Right forelimb (tissue), 1 donor: ENCODE measurements at places on chromosomes 7 and 10.
A peak's percentile ranks its signal among the peaks of the same experiment; 100 is the strongest.

GRCh38 chr10:99394761-99395386 lies 35.5 kb downstream of the GOT1 start:
- no peak for DNase-seq

DNA sequence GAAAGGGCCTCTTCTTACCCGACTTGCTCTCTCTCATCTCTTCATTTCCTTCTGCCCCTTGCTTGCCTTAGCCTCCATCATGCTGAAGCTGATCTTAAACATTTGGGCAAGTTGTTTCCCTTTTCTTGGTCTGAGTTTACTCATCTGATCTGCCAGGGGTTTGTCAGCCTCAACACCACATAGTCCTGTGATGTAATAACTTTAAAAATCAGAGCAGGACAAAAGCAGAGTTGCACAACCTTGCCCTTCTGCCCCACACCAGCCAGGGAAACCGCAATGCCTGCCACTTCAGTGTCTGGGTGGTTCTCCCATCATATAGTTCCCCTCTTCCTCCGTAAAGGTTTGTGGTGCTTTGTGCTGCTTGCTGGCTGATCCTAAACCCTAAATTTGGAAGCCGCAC lies 9.9 kb upstream of the LIPM start:
- no peak for DNase-seq

DNA sequence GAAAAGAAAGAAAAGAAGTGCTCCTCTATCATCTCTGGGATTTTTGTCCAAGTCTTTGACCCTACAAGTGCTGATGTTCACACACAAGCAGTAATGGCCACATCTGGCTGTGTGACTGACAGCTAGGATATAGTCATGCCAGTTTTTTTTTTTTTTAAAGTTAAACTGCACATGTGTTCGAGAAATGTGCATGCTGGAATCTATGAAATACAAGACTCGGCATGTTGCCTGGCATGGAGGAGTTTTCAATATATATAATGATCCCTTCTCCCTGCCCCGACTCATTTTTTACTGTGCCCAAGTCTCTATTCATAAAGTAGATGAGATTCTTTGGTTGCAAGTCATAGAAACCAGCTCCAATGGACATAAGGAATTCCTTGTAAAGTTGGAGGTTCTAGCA lies 60.4 kb upstream of the FGFR2 start:
- no peak for DNase-seq

GRCh38 chr7:40859076-40859475 lies 724.3 kb downstream of the SUGCT start:
- no peak for DNase-seq

DNA sequence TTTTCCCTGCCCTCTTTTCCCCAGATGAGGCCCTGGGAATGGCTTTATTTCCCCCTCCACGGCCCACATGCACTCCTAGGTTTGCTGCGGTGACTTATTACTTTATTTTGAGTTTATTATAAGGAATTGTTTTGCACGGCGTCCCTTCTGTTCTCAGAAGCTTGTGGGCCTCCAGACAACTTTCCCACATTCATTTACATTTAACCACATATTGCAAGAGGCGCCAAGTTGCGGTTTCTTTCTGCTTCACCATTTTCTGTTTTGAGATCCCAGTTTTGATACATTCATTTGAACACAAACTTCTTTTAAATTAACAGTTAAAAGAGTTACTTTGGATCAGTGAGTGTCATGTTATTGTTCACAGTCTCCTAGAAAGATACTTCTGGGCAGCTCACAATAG lies 532.5 kb upstream of the MGMT start:
- no peak for DNase-seq

- DNase-seq = peak; percentile 40
Observed at GRCh38 chr10:49165821-49166483, 22.2 kb downstream of the TMEM273 start.

DNA sequence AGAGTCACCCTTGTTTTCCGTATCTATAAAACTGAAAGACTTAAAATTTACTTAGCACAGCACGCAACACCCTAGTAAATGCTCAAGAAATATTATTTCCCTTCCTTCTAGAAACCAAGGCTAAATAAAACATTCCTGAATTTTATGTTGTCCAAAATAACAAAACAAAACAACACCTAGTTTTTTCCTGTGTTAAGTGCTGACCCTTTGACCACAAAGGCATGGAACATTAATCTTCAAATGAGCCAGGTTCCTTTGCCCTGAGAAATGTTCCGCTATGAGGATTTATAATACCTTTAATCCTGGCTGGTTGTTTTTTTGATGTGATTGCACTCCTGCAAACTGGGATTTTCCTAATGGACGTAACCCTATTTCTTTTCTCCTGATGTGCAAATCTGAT lies 29.0 kb upstream of the DGKI start:
- DNase-seq = no peak

DNA sequence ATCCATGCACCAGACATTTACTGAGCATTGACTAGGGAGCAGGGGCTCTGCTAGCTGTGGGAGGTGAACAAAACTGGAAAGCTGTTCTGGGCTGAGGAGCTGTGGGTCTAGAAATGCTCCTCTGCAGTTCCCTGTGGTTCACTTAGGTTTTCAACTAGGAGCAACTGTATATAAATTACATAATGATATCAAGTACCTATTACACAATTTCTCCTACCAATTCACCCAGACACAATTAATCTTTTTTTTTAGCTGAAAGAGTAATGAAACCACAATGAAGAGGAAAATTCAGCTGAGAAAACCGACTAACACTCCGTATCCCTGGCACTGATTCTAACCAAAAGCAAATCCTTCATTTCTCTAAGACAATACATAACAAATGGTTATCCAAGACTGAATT lies 39.4 kb downstream of the COL28A1 start:
- DNase-seq = no peak

DNA sequence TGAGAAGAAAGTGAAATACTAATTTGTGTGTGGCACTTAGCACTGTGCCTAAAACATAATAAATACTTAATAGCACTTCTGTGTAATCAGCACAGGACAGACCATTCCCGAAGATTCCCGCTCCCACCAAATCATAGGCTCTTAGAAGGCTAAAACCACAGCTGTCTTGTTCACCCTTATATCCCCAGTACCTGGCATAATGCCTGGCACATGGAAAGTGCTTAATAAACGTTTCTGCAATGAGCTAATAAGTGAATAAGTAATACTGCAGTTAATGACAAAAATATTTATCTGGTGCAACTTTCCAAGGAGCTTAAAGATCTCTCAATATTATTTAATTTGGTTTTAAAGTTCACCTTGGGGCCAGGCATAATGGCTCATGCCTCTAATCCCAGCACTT lies 43.2 kb downstream of the MTURN start:
- no peak for DNase-seq

DNA sequence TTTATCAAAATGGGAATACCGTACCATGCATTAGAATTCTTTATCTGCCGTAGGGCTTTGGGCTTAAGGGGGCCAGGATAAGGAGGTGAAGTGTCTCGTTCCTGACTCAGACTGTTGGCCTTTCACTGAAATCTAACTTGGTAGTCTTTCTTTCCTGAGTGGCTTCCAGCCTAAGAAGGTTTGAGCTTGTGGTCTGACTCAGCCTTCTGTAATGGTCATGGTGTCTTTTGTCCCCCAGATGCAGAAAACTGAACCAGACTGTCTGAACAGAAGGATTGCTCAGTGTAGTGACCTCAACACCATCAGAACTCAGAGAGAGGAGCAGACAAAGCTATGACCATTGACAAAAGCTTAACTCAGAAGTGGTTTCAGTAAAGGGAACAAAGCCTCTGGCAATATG lies 39.5 kb downstream of the WNT2 start:
- no peak for DNase-seq

GRCh38 chr7:31284106-31284505 lies 56.4 kb downstream of the NEUROD6 start:
- no peak for DNase-seq

DNA sequence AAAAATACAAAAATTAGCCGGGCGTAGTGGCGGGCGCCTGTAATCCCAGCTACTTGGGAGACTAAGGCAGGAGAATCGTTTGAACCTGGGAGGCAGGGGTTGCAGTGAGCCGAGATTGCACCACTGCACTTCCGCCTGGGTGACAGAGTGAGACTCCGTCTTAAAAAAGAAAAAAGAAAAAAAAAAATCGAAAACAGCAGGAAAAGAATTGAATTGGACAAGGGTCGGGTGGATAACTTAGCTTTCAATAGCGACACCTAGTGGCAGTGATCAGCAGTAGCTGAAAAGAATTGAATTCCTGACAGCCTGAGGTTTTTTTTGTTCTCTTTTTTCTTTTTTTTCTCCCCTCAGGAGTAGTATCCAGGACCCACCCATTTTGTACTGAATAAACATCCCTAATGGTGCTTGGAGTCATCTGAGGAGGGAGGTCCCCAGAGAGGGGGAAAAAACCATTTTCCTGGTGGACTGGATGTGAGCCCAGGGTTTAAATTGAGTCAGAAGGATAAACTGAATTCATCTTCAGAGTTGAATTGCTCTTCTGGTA lies 55.1 kb downstream of the CYCS start:
- peak; percentile 44 for DNase-seq

DNA sequence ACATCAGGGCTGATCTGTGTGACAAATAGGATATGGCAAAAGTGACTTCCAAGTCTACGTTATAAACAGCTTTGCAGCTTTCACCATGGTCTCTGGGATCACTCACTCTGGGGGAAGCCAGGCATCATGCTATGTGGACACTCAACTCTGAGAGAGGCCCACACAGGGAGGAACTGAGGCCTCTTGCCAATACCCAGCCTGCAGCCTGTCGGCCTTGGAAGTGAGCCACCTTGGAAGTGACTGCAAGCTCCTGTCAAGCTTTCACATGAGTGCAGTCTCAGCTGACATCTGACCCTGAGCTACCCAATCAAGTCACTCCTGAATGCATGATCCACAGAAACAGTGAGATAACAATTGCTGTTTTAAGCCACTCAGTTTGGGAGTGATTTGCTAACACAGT lies 56.5 kb downstream of the MMRN2 start:
- peak; percentile 51 for DNase-seq

- no peak for DNase-seq
Observed at GRCh38 chr10:44462338-44462914, 77.5 kb upstream of the CXCL12 start.

- no peak for DNase-seq
Observed at GRCh38 chr7:51973939-51974338, 657.3 kb upstream of the COBL start.

DNA sequence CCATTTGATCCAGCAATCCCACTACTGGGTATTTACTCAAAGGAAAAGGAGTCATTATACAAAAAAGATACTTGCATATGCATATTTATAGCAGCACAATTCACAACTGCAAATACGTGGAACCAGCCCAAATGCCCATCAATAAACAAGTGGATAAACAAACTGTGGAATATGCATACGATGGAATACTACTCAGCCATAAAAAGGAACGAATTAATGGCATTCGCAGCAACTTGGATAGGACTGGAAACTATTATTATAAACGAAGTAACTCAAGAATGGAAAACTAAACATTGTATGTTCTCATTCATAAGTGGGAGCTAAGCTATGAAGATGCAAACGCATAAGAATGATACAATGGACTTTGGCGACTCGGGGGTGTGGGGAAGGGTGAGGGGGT lies 108.6 kb downstream of the MICU1 start:
- DNase-seq = no peak

- no peak for DNase-seq
Observed at GRCh38 chr10:100725071-100725471, 20.3 kb upstream of the PAX2 start.

- no peak for DNase-seq
Observed at GRCh38 chr7:138515001-138515528, 55.0 kb downstream of the TRIM24 start.

GRCh38 chr7:111011520-111011919 lies 79.4 kb upstream of the LRRN3 start:
- no peak for DNase-seq

DNA sequence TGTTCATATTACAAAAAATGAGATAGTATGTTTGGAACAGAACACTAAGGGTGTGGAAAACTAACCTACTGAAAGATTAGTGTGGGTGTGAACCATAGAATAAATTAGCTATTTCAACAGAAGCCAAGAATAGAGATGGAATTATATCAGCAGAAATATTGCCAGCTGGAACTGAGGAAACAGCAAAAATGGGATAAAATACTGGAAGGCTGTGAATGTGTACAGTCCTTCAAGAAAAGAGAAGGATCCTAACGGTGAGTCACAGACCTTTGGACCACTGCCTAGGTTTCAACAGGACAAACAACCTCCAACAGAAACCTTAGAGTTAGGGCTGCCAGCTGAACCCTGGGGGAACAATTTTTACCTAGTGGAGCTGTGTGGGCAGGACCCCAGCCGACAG lies 395.0 kb downstream of the ZWINT start:
- DNase-seq = no peak

DNA sequence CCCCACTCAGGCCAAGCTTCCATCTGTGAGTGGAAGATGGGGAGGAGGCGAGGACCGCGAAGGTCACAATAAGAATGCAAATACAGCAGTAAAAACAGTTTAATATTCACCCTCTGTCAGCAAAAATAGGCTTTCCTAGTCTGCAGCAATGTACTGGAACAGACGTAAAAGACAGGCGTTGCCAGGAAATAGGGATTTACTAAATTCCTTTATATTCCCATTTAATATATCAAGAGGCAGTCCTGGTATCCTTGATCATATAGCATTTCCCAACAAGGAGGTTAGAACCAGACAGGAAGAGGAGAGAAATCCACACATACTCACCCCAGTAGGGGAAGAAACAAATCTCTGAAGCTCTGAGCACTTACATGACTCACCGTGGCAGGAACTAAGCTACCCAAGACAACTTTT lies 1054.9 kb upstream of the C7orf33 start:
- DNase-seq = no peak

- DNase-seq = no peak
Observed at GRCh38 chr10:51694086-51694768, 5.2 kb downstream of the CSTF2T start.

- DNase-seq = no peak
Observed at GRCh38 chr10:49745756-49746155, 16.4 kb downstream of the OGDHL start.

DNA sequence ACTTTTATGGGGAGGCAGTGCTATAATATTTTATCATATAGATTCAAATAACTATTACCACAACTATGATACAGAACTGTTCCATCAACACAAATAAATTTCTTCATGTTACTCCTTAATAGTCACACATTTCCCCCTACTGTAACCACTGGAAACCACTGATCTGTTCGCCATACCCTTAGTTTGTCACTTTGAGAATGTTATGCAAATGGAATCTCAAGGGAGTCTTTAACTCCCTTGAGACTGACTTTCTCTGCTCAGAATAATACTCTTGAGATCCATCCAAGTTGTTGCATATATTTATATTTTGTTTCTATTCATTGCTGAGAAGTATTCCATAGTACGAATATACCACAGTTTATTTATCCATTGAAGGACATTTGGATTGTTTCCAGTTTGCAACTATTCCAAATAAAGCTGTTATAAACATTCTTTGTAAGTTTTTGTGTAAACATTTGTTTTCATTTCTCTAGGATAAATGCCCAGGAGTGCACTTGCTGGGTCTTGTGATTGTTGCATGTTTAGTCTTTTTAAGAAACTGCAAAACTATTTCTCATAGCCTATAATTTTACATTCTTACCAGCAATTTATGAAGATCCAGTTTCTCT lies 19.7 kb upstream of the PON2 start:
- no peak for DNase-seq

- no peak for DNase-seq
Observed at GRCh38 chr7:117800406-117800805, 72.8 kb downstream of the CTTNBP2 start.
